ENCODE measurements at places on chromosomes 1 and 21.

DNA sequence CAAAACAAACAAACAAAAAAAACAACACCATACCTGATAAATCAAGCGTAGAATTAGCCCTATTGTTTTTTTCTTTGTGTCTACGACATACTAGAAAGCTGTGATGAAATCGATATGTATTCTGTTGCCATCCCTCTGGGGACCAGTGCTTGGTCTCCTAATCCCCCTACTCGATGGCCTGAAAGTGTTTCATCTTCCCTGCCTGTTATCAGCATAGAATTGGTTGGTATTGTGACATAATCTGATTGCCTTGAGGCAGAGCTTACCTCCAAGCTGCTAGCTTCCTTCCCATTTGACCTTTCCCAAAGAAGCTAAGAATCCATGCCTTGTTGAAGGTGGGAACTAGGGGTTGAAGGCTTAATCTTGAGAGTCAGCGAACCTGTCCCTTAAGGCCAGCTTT, 40.7 kb upstream of the PIGV start:
- no peak for DNase-seq

GRCh38 chr1:67307251-67308060, at the start of gene IL12RB2:
Gene IL12RB2, plus strand, starts transcription at chr1:67307873. Its CDS starts 12,496 bp downstream, at chr1:67320369.
- no peak for DNase-seq

GRCh38 chr1:43321331-43321891, 16.2 kb upstream of the MPL start:
- no peak for DNase-seq

- DNase-seq = no peak
Measured at GRCh38 chr1:224616756-224617409, 766 bp downstream of the CNIH3 start.

GRCh38 chr1:25796811-25797458, 3.1 kb upstream of the SELENON start:
- peak; percentile 87 for DNase-seq

GRCh38 chr1:167223144-167224103, 2.7 kb downstream of the POU2F1 start:
- no peak for DNase-seq

DNA sequence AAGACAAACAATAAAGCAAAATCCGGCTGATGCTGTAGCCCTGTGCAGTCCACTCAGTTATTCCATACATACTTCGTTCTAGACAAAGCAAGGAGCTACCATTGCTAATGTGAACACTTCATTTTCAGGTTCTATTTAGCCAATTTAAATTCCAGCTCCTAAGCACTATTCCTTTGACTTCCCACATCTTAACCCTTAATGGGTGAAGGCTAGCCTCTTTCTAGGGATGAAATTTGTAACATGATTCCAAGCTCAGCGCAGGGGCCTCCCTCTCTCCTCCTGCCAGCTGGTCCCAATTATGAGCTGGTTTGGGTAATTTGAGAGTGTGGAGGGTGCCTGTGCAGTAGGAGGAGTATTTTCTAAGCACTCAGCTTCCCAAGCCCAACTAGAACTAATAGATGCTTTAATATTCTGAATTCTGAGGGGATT, 53.9 kb upstream of the PTGFRN start:
- no peak for DNase-seq

DNA sequence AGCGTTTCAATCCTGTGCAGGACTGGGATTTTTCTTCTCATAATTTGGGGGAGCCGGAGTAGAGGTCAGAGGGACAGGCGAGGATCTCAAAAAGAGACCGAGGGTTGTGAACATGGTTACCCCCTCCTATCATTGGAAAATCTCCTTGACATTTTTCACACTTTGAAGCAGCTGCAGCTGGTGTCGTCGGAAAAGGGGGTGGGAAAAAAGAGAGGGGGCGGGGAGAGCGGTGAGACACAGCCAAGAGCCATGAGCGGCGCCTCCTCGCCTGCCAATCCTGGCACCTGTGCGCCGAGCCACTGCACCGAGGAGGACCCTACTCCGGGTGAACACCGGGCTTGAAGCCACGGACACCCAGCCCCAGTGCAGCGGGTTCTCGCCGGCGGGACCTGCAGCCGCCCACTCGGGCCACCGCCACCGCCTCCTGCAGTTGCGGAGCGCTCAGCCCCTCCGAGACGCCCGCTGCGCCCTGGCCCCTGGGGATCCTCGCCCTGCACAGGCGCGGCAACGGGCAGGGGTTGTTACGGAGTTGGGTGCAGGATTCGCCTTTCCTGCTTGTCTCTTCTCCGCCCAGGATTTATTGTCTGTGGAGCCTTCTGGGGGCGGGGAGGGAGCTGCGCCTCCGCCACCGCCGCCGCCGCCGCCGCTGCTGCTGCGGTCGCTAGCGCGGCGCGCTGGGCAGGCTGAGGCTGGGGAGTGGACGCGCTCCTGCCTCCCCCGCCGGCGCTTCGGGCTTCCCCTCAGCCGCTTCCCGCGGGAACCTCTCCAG, at the start of gene LRRC7:
Gene LRRC7, plus strand, starts transcription at position 271 of the 769 bp plus-strand sequence. CDS start 718 bp downstream, outside the sequence.
- DNase-seq = no peak

DNA sequence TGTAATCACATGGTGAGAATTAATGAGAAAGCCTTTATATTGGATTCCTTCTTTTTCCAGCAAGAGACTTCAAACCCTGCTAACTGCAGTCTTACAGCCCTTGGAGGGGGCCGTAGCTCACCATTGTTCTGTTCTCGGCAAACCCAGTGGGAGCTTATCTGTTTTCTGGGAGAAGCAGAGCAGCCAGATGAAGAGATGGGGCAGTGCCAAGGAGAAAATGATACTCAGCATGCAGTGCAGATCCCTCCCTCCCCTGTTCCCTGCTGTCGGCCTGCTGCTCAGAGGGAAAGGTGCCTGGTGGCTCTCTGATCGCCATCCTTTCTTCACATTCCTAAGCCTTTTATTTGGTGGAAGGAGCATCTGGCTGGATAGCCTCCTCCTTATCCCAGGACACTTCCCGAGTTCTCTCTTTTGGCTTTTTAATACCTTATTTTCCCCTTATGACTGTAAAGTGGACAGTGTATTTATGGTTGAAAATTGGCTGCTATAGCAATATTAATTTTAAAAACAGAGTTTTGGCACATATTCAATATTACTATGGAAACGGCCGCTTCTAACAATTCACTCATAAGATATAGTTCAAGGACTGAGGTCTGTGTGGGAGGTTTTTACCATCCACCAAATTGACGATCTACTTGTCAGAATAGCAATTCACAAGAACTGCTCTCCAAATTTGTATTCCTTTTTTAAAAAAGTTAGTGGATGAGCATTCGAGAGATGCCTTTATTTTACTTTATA, 203.4 kb downstream of the CRB1 start:
- no peak for DNase-seq

DNA sequence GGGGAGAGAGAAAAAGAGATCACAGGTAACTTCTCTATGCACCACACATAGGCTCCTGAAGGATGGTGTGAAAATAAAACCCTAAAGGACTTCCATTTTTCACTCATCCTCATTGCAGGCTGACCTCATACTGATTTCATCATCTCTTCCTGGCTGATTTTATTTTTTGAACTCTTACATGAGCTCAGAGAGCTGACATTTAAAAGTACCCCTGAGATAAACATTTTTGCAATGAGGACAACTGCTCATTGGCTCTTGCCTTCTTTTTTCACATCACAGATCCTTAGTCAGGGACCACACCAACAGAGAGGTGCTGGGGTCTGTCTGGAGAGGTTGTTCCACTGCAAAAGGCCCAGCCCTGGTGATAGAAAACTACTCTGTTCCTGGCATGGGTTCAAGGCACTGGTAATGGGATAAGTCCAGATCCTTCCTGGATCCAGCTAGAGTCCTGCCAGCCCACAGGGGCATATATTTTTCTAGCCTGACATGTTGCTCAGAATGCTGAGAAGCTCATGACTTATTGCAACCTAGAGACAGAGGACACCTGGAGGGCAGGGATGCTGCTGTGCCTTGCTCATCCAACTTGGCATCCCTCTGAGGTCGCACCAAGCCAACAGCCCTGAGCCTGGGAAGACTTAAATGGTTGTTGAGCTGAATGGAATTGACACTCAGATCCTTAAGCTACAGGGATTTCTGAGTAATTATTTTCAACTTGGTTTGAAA, 360.0 kb downstream of the HHAT start:
- DNase-seq = no peak

GRCh38 chr1:248918131-248918530, 12.1 kb downstream of the PGBD2 start:
- DNase-seq = no peak

DNA sequence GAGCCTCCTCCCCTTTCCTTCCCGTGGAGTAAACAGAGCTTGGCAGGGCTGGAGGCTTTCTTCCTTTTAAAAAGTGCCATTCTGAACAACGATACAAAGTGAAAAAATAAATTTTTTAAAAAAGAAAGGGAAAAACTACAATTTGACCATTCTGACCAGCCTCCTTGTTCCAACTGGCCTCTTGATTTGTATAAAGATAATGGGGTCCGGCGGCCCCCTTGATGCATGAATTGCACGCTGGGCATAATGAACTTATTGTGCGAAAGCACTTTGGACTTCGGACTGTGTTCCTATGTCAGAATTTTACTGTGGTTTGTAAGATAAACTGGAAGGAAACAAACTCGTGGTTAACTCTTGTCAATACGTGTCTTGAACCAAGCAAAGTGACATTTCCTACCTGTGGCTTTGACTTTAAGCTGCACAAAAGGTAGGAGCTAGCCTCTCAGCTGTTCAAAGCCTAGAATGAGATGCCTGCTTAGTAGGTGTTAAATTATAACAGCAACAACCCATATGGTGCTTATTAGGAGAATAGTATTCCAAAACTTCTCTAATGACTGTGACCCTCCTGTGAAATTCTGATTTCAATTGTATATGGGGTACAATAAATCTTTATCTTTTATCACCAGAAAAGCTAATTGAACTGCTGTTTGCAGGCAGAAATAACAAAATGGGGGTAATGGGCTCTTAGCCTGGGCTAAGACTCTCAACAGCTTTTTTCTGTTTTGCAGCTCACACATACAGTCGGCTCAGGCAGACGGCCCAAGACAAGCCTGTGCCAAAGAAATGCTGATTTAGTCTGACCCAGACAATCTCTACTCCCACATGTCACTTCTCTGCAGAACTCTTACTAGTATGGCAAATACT, 9.3 kb downstream of the IRF2BP2 start:
- DNase-seq = peak; percentile 69

DNA sequence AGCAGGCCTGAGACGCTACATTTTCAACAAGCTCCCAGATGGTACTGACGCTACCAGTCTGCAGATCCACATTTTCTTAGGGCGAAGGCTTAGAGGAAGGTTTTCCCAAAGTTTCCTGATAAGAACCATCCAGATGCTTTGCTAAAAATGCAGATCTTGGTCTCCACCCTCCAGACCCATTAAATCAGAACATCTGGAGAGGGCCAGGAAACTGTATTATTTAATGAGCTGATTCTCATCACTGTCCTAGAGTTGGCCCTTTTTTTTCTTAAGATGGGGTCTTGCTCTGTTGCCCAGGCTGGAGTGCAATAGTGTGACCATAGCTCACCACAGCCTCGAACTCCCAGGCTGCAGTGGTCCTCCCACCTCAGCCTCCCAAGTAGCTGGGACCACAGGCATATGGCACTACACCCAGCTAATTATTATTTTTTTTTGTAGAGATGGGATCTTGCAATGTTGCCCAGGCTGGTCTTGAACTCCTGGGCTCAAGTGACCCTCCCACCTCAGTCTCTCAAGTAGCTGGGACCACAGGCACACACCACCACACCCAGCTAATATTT, 67.2 kb upstream of the EFHD2 start:
- no peak for DNase-seq

- no peak for DNase-seq
Measured at GRCh38 chr1:172421974-172422604, 1.6 kb downstream of the C1orf105 start.

DNA sequence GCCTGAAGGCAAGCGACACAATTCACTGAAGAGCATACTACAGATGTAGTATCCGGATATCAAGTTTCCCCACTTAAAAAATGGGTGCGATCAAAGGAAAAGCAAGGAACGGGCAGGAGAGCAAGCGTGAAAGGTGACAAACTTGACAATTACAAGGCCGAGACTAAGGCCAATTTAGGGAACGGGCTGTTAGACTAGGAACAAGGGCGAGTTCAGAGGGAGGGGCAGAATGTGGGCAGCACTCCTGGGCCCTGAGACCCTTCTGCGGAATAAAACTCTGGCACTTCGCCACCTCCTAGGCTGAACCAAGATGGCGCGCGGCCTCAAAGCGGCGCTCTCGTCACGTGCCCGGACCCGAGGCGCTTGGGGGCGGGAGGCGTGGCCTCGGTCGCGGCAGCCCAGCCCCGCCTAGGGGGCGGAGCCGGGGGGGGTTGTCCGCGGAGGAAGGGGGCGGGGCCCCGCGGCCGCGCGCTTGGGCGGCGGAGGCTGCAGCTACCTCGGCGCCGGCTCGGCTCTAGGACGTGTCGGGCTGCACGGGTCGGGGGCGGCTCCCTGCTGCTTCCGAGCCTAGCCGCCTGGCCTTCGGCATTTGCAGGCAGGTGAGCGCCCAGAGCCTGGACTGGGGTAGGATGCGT, at the start of gene PPFIA4:
Gene PPFIA4, plus strand, starts transcription at position 461 of the 635 bp plus-strand sequence. CDS start 12,518 bp downstream, outside the sequence.
- DNase-seq = peak; percentile 85

- no peak for DNase-seq
Measured at GRCh38 chr1:71572038-71572437, 491.2 kb upstream of the ZRANB2 start.

DNA sequence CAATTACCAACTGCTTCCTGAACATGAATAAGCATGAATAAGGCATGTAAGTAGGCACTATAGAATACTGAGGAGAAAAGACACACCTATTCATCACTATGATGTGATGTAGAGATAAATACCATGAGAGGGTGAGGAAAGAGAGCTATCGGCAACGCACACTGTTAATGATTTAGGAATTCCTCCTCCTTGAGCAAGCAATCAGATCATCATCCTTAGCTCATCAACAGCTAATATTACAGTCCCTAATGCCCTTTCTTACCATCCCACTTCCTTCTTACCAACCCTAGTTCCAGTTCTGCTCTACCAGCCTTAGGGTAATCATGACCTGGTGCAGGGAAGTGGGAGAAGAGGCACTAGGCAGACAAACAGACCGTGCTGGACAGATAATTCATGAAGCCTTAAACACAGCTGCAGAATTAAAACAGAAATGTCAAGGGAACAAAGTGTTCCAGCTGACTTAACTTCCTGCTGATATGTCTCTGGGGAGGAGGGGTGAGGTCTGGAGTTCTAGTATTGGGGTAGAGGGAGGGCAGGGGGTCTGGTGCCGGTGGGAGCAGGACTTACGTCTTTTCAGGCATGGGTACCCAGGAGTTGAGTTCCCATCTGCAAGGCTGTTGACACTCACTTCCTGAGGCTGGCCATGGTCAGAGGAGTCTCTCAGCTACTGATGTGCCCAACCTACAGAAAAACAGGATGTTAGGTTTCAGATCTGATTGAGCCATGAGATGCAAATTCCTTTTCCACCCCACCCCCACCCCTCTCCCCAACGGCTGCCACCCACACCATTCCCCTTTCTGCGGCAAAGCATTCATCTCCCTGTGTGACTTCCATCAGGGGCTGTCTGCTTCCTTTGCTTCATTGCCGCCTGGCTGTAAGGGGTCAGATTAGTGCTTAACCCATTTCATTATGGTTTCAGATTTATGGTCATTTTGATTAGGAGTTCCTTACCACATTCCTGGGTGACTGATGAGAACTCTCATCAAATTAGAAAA, 12.6 kb upstream of the RCSD1 start:
- DNase-seq = no peak

DNA sequence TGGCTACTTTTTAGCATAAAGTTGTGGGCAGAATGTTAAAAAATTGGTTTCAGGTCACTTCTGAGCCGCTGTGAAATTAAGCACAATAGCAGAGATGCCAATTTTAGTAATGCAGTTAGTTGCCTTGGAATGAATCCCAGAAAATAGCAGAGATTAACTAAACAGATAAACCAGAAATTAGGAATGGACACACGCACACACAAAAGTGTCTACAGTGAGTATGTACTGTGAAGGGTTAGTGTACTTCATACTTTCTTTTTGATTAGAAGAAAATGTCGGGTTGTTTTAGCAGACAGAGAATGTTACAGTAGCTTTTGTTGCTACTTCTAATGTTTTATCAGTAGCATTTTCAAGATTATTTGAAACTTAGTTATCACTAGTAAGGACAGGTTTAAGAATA, 106.7 kb downstream of the LEPR start:
- no peak for DNase-seq

Measured in left lobe of liver (tissue), 2 donors.